Urothelium cell line (cell line): ENCODE measurements at places on chromosomes 12 and 14.

DNA sequence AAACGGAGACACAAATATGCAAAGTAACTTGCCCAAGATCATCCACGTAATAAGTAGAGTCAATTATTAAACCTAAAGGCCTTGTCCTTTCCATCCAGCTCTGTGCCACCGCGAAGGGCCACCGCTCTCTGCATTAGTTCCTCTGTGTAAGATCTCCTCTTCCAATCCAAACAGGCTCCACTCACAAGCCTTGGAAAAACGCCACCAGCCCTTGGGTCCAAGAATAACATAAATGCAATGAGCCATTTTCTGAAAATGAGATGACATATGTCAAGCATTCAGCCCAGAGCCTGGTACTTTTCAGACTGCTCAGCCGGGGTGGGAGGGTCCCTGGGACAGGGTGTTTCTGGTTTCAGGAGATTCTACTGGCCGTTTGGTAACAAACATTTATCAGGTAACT is 30.0 kb downstream of the DGLUCY start:
- DNase-seq: no peak

DNA sequence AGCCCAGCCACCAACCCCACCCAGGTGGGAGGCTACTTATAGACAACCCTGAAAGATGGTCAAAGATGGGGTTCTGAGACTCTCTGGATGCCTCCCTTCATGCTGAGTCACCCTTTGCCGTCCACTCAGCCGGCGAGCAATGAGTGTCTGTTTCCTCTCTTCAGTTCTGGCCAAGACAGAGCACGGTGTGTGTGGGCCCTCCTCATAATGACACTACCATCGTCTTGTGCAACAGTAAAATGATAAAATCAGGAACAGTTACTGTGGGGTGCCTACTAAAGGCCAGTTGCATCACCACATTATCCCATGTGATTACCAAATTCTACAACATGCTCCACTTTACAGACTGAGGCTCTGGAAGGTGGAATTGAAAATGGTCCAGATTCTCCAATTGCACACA is 7.0 kb upstream of the BDKRB1 start:
- DNase-seq: no peak

DNA sequence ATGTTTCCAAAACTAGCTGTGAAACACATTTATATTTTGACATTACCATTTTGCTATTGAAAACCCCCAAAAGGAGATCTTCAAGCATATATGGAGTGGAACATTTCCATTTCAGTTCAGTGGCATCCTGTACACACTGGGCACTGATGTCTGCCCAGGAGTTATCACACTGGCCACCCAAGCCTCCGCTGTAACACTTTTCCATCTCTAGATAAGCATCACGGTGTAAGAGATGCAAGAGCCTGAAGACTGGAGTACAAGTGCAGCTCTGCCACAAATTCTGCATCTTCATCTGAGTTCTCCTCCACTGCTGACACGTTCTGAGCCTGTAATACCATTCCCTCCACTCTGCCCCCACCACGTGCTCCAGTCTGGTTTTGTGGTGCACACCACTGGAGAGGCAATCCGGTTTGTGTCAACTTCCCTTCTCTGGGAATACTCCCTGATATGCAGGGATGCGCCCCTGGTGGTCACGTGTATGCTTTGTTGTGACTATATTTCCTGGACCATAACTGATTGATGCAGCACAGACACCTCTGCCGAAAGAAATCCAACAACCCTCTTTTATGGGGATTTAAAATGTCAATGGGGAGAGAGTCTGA is 12.7 kb downstream of the SPTLC2 start:
- DNase-seq: peak; percentile 21

DNA sequence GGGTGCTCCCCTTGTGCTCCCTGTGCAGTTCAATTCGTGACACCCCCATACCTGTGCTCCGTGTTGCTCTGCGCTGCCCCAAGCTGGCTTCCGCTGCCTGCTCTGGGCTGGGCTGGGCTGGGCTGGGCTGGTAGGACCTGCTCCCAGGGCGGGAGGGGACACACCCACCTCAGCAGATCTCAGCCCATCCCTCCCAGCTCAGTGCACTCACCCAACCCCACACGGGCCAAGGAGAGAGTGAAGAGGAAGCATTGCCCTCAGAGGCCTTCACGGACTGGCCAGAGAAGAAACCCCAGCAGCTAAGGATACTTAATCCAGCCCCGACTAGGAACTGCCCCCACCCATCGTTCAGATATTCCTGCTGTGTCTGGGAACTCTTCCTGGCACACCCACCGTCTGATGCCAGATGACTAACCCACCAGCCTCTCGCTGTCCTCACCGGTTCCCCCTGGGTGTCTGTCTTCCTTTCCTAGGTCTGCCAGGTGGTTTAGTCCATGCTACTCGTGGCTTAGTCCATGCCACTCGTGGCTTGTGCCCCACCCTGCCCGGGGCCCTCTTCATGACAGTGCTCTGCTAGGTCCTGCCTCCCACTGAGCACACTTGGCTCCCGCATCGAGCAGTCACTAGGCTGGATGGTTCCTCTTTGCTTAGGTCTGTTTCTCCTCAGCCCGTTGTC is at the start of gene LPAR5:
LPAR5 (minus strand) TSS at position 104 of the 676 bp plus-strand sequence. CDS start 14,711 bp downstream, outside the sequence.
- peak; percentile 85 for DNase-seq

DNA sequence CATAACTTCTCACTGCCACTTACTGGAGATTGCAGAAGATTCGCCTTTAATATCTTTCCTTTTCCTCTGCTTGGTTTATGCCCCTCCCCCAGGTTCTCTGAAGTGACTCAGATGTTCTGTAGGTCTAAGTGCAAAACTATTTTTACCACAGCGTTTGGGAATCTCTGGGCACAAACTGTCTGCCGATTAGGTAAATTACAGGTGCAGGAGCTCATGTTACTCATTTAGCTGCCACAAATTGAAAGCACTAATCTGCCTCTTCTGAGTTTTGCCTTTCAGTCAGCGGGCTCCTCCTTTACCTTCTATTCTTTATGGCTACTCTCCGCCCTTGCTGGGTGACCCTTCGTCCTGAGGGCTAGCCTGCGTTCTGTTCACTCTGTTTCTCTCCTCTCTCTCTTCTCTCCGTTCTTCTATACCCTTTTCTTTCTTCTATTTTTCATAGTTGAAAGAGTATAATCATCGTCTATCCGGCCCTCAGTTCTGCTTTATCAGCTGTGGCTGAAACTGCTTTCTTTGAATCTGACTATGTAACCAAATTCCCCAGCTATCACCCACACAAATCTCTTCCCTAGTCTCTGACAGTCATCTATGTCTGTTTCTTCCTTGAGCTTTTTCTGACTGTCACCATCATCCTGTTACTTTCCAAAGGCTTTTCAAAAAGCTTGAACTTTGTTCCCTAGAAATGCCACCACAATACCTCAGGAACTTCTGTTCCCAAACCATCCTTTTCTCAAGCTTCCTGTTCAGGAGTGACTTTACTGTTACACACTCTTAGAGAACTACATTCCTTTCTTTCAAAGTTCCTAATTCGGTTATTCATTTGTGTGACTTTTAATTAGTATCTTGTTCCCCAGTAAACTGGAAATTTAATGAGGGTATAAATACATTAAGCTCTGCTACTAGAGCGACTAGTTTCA is 4.3 kb upstream of the MYF6 start:
- peak; percentile 43 for DNase-seq

GRCh38 chr14:89302396-89302950 is 114.6 kb downstream of the FOXN3 start:
- DNase-seq: no peak

GRCh38 chr12:89475203-89475990 is 49.2 kb downstream of the GALNT4 start:
- no peak for DNase-seq

GRCh38 chr12:93127582-93128331 is 198.7 kb upstream of the EEA1 start:
- DNase-seq: peak; percentile 26

DNA sequence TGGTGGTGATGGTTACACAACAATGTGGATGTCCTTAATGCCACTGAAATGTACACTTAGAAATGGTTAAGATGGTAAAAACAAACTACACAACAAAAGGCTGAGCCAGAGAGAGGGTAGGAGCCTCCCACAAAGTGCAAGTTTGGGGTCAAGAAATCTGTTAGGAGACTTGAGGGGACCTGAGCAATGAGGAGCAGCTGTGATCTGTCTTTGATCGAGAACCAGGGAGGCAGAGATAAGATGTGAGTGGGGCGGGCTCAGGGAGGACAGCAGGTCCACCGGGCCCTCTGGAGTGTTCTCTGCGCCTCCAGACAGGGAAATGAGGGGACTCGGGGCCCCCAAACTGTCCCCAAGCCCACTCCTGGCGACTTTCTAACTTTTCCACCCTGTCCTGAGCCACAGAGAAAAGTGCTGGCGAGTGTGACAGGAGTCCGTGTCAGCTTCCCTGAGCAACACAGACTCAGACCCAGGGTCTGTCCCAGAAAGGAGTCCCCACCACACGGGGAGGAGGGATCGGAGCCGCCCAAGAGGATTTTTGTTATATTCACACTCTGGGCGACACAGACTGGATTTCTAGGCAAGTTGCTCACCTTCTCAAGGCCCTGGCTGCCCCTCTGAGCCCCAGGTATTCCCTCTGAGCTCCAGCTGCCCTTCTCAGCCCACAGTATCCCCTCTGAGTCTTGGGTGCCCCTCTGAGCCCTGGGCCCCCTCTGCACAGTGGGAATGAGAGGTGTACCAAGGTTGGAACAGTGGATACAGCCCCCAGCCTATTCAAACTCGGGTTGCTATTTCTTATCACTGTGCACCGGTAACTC is 11.5 kb upstream of the SCARB1 start:
- DNase-seq: no peak

DNA sequence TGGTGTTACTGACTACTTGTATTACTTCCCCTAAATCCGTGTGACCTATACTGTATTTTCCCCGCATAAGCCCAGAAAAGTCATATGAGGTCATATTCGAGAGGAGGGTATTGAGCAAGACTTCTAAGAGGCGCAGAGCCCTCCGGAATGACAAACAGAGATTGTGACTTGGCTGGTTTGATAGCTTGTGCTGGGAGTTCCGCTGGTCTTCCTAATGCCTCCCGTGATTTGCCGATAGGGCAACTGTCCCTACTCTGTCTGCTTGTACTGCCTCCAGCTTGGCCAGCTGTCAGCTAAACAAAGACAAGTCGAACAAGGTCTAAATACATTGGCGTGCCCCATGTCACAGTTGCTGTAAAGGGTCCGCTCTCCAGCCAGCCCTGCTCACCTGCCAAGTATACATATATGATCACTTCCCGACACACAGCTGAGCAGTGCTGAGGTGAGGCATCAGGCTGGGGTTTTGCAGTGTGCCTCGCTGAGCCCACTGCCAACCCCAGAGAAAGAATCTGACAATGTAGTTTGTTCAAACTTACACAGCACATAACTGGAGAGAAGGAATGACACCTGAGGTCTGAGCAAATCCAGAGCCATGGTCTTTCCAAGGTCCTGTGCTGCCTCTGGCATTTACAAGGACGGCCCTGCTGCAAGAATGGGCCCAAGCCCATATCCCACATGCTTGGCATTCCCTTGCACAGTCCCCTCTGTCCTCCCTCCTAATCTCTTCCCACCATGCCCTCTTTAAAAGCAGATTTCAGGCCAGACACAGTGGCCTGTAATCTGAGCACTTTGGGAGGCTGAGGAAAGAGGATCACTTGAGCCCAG is 23.7 kb downstream of the LGMN start:
- no peak for DNase-seq

GRCh38 chr14:24794644-24795305 is 160.8 kb upstream of the GZMB start:
- DNase-seq: no peak
